ENCODE measurements at places on chromosomes 16 and 17.

- no peak for DNase-seq
These were observed 14.4 kb downstream of the ELAC2 start for GRCh38 chr17:13003454-13003851.

DNA sequence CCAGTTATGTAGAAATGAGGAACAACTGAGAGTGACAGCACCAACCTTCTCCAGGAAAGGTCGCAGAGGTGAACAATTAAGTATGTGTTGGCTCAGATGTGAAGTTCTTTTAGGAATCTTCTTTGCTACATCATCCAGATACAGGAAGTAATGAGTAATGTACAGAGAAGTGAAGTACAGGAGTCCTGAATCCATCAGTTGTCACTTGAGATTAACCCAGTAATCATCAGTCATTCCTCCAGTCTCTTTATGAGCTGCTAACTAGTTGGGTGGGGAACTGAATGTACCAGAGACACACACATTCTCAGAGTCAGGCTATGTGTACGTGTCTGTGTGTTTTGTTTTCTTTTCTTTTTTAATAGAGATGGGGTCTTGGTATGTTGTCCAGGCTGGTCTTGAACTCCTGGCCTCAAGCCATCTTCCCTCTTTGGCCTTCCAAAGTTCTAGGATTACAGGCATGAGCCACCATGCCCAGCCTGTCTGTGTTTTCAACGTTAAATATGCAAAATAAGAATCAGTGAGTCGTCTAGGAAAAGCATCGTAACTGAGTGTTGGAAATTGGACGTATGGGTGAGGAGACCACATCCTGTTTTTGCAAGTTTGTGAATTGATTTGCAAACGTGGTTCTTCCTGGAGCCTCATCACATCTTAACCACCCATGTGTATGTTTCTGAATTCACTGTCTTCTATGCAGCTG is 19.9 kb downstream of the ZNF200 start:
- DNase-seq = no peak

DNA sequence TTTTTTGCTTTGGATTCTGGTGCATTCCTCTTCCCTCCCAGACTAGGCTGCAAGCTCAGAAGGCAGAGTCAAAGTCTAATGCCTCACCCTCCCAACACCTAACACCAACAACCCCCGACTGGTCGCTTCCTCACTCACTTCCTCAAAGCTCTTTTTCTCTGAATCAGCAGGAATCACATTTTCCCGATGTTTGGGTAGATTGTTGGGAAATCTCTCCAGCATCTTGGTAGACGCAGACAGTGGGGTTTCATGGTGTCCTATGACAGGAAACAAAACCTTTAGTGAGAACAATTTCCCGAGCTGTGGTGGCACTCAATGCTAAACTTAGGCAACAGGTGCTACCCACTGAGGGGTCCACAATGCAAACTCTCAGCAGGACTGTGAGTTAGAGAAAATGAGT is 39.9 kb upstream of the ICAM2 start:
- no peak for DNase-seq

DNA sequence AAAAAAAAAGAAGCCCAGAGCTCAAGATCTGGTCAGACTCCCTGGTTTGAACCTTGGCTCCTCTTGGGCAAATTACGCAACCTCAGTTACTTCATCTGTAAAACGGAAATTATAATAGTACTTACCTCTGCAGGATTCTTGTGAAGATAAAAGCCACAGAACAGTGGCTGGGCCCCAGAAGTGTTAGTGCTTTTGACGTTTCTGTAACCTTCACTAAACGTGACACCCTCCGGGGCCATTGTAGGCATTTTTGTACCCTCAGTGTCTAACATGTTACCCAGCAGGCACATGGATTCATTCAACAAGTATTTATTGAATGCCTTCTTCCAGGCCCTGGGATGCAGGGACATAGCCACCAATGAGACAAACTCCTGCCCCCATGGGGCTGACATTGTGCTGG is 58.0 kb downstream of the PITPNC1 start:
- peak; percentile 26 for DNase-seq

DNA sequence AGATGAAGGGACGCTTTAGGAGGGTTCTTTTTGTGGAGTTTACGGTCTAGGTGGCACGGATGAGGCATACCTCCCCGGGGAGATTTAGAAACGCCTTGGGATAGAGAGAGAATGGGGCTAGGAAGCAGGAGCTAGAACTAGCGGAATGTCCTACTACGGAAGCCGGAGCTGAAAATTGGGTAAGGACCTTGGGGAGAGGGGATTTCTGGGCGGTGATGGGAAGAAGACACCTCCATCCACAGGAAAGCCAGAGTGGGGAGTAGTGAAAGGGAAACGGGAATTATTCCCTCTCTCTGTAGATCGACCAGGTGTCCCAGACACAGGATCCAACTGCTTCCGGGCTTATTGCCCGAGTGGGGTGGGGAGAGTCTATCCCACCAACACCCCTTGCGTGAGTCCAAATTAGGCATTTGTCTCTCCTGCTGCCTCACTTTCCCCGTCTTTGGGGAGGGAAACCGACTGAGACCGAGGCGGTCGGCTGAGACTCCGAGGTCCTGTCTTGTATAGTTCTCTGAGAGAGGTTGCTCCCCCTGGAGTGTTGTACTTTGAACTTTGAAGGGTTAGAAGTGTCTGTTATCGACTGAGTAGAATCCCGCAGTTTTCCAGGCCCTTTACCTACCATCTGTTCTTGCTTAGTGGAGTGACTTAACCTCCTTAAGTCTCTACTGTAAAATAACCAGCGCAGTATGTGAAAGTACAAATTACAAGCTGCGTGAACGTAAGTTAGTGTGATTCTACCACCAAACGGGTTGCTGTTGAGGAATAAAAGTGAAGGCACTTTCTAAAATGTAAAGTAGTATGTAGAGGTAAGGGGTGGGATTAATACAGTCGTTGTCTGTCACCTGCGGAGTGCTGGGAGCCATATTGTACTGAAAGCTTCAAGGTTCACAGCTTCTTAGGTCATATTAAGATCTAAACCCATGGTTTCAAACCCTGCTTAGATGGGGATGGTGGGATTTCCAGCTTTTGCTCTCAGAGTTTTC is 1.0 kb downstream of the RSPRY1 start:
- peak; percentile 2 for DNase-seq

DNA sequence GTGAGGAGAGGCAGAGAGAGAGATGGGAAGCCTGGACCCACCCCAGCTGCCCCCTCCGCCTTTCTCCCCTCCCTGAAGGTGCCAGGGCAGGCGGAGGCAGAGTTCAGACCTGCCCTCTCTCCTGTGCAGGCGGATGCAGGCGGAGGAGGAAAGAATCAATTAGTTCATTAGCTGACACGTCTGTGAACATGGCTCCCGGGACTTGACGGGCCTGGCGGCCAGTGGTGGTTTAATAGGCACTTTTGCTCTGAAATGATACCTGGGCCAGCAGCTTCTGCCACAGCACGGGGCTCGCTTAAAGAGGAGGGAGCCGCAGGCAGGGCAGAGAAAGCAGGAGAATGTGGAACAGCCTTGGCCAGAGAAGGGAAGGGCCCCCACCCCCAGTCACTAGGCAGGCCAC is 98.1 kb downstream of the SDK2 start:
- no peak for DNase-seq

GRCh38 chr16:15686287-15686686 is 36.2 kb downstream of the NDE1 start:
- no peak for DNase-seq

DNA sequence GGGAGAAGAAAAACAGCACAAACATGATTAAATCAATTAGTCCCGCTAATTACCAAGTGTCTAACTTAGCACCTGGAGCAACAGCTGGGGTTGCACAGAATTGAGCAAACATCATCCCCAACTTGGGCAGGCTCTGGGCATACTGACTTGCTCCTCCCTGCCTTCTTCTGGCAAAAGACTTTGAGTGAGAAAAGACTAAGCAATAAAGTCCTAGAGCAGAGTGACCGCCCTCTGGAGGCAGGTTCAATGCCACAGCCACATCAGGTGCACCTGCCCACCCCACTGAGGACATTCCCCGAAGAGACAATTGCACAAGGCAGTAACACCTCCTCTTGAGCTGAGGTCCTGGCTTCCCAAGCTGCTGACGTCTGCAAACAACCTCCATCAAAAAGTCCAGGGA is 358.3 kb downstream of the SOX9 start:
- DNase-seq = no peak

DNA sequence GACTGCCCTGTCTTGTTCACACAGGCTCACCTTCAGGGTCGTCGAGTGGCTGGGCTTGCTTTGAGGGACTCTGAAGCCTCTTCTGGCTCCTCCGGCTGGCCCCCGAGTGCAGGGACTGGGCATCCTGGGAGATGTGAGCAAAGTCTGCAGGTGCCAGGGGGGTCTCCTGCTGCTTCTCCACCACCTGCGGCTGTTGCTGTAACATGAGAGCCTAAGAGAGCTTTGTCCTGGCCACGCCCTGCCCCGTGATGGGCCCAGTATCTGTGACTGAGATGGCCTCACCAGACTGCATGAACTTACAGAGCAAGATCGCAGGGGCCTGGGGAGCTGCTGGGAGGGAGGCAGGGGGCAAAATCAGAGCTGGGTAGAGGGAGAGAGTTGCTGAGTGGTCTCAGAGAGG is 12.5 kb downstream of the ERN2 start:
- DNase-seq = no peak

DNA sequence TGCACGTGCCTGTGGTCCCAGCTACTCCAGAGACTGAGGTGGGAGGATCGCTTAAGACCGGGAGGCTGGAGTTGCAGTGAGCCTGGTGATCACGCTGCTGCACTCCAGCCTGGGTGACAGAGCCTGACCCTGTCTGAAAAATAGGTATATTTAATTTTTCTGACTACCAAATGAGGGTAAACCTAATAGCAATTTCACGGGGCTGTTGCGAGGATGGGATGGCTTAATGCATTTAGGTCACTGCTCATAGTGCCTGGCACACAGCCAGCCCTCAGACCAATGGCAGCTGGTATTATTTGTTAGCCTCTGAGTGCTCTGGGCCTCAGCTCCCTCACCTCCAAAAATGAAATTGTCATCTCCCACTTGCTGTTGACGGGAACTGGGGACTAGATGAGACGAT is 5.9 kb upstream of the CDIP1 start:
- DNase-seq = no peak

DNA sequence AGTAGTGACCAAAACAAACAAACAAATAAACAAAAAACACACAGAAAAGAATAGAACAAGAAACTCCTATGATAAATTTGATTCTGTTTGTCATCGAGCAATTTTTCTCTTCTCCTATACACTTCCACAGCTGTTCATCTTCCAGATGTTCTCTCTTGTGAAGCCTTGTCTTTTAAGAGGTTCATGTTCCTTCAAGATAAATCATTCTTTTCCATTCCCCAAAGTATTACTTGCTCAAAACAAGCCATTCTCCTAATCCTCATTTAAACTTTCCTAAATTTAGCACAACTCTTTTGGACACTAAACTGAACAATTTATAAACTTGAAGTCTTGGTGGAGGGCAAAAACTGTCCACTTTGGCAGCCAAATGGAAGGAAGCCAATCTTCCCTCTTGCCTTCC is 103.3 kb downstream of the ABCA8 start:
- DNase-seq = no peak

DNA sequence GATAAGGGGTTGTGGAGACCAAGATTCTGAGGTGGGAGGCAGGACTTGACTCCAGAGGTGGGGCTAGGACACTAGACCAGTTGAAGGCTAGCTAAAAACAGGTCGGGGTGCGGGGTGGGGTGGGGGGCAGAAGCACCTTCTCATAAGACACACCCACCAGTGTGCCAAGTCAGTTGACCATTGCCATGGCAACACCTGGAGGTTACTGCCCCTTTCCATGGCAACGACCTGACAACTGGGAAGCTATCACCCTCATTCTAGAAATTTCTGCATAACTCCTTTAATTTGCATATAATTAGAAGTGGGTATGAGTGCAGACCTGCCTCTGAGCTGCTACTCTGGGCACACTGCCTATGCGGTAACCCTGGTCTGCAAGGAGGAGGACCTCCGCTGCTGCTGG is 53.9 kb upstream of the ALOX12 start:
- no peak for DNase-seq
